Stimulated activated CD4-positive, alpha-beta T cell treated with anti-CD3 and anti-CD28 coated beads, Interleukin-1b, Interleukin-23, amount 100 ng/mL, for 1 hour (primary cell): ENCODE measurements at places on chromosomes 4 and X.

DNA sequence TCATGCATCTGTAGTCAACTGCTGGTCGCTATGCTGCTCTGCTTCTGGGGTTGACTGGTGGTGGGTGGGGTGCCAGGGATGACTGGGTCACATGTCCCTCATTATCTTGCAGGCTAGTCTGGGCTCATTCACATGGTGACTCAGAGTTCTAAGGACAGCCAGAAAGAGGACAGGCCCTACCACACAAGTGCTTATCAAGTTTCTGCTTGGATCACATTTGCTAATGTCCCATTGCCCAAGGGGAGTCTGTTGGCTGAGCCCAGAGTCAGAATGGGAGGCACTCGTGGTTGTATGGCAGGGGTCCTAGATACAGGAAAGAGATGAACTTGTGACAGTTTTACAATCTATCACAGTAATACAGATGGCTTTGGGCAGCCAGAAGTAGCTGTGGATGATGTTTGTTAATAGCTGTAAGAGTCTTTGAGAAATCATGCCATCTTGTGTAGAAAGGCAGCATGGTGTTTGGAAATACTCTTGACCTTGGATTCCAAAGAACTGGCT, 221.3 kb downstream of the GPAT3 start:
- DNase-seq: no peak

GRCh38 chrX:151801980-151802379, 67.4 kb downstream of the CNGA2 start:
- DNase-seq: no peak

- DNase-seq: no peak
These were observed 16.2 kb upstream of the ZFX start for GRCh38 chrX:24133312-24133711.

- no peak for DNase-seq
These were observed 266.9 kb downstream of the SPATA18 start for GRCh38 chr4:52317981-52318380.

- no peak for DNase-seq
These were observed 213.8 kb upstream of the LDB2 start for GRCh38 chr4:17112292-17112659.
